ENCODE measurements at places on chromosomes 6 and 20.

GRCh38 chr6:82690283-82690682 is 326.7 kb downstream of the TPBG start:
- DNase-seq: no peak

DNA sequence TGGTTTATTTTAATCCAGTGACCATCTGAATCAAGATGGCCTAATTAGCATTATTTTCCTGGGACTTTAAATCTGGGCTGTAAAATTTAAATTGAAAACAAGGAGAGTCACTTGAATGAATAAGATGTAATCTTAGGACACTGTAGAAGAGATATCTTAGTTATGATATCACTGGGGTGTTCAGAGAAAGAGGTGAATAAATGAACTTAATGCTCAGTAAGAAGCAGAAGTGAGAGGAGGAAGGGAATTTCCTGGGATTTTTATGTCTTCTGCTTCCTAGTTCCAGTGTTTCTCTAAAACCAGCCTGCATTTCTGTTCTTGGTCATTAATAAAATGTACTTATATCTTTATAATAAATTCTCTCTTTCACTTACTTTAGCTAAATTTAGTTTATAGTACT is 136.8 kb upstream of the PTPRK start:
- DNase-seq: no peak

- no peak for DNase-seq
Observed at GRCh38 chr6:74534465-74535211, 671.2 kb downstream of the COL12A1 start.

DNA sequence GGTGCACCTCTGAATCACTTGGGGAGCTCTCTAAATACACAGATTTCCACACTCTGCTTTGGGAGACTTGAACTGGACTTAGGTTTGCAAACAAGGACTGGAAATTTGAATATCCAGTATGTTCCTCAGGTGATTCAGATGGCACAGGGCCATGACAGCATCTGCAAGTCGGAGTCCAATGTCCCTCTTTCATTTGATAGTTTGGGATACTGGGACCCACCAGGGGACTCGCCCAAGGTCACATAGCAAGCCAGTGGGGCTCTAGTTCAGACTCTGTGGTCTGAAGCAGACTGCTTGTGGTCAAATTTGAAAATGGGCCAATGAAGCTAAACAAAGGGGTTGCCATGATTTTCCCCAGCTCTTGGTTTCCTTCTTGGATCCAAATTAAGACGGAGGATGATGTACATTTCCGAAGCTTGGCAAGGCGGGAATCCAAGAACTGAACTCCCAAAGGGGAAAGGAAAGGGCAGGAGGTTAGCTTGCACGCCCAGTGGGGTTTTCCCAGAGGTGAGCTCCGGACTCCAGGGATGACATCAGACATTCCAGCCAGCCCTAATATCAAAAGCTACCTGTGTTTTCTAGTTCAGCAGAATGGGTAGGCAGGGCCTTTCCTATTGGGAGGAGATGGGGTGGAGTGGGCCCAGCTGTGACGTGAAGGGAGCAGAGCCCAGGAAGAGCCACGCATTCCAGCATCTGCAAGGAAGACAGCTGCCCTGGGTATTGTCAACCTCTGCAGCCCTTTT is 3.4 kb upstream of the SYS1 start:
- peak; percentile 21 for DNase-seq

DNA sequence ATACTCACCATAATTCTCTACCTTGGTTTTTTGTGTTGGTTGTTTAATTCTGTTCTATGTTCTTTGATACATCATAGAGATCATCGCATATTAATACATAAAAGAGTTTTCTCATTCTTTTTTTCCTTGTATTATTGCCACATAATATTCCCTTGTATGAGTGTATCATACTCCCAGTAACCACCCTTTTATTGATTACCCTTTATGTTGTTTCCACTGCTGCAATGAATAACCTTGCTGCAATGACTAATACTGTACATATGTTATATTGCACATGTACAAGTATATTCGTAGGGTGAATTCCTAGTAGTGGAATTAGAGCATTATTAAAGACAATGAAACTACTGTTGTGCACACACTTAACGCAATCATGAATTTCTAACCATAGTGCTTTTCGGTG is 9.1 kb upstream of the SF3B5 start:
- DNase-seq: no peak

DNA sequence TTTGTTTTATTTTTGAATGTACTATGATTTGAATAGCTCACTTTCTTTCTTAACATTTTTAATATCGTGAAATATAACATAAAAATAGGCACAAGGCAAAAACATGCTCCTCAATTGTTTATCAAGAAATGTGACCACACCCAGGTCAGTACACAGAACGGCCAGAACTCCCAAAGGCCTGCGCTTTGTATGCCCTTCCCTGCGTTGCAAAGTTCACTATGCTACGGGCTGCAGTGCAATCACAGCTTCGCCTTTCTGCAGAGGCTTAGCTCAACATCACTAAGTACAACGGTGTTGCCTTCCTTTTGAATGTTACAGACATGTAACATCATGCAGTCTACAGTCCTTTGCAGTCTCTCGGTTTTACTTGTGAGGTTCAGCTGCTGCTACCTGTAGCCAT is 333.4 kb downstream of the THBS2 start:
- DNase-seq: no peak

- DNase-seq: no peak
Observed at GRCh38 chr6:135093578-135093977, 39.0 kb upstream of the HBS1L start.

DNA sequence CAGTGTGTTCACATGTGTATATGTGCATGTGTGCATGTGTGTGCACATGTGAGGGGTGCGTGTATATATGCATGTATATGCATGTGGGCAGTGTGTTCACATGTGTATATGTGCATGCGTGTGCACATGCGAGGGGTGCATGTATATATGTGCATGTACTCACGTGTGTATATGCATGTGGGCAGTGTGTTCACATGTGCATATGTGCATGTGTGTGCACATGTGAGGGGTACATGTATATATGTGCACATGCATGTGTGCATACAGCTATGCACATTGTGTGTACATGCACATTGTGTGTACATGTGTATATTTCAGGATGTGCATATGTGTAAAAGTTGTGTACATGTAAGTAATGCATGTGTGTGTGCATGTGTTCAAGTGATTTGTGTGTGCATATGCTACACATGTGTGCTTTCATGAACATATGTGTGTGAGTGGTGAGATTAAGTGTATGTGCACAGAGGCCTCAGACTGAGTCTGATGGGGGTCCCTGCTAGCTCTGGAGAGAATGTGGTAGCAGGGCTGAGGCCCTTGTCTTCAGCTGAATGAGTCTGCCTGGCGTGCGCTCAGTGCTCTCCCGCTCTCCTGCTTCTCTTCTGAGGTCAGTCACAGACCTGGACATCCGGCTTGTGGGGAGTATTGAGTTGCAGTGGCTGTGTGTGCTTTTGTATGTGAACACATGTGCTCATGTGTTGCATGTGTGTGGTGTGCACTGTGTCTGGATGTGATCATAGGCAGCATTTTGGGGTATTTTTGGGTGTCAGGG is 19.9 kb upstream of the MYT1 start:
- DNase-seq: no peak

DNA sequence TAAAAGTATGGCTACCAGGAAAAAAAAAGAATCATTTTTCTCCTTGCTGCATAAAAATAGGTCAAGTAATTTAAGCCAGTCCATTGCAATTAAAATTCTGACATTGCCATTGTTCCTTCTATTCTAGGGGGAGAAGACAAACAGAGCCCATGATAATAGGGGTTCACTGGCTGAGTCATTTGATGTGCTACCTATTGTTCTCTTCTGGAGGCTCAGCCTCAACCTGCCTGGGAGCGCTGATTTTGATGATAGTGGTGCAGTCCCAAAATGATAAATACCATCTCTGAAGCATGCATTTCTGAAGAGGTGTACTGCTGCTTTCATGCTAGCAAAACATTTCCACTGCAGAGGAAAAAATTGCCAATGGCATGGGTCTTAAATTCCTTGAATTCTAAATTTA is 5.8 kb downstream of the CITED2 start:
- no peak for DNase-seq

GRCh38 chr6:146408583-146408982 is 135.1 kb upstream of the RAB32 start:
- DNase-seq: no peak

DNA sequence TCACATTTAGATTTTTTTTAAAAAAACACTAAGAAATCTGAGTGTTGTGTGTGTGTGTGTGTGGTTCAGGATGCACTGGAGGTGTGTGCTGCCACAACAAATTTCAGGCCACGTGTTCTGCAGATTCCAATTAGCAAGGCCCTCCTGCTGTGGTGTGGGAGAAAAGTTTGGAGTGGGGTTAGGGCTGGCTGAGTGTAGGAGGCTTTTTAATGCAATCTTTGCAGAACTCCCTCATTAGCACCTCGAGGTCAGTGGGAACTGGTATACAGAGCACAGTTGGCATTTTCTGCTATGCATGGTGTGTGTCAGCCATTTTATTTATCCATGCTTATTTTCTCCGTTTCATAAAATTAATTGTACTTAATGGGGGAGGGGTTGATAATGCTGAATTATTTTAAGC is 187.6 kb downstream of the SOX4 start:
- DNase-seq: no peak

- no peak for DNase-seq
Observed at GRCh38 chr6:84825461-84825860, 61.1 kb upstream of the TBX18 start.

GRCh38 chr20:41205313-41205712 is 68.0 kb downstream of the PLCG1 start:
- no peak for DNase-seq

- DNase-seq: no peak
Observed at GRCh38 chr6:117448732-117449485, 23.2 kb upstream of the ROS1 start.

DNA sequence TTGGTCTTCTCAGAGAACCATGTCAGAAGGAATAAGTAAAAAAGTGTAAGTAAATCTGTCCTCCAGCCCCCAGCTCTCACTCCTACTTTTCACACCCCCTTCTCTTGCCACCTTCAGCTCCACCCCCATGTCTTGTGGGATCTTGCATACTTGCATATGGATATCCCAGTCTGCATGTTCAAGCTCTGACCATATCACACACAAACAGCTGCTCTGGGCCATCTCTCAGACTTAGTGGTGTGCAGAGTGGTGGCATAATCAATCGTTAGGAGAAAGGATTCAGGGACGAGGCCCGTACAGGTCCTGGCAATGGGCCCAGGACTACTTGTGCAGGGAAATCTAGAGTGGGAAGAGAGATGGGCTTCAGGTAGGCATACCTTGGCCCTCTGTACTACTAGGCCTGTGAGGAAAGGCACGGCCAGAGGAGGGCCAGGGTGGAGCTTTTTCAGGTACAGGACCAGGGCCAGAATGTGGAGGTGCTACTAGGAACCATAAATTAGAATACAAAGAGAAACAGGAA is 112.0 kb upstream of the SGK1 start:
- DNase-seq: no peak

DNA sequence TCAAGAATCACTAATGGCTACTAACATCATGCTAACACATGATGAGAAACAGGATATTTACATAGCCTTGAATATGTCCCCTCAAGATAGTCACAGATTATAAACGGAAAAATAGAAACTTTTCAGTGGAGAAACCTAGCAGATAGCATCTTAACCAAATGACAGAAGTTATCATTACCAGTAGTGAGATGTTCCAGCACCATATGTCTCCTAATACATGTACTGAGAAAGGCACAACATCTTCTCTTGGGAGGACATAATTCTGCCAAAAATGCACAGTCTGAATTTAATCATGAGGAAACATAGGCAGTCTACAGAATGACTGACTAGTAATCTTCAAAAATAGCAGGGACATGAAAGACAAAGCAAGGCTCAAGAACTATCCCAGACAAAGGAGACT is 19.9 kb upstream of the PRIM2 start:
- DNase-seq: no peak

- no peak for DNase-seq
Observed at GRCh38 chr6:147507162-147508041, 1.1 kb upstream of the SAMD5 start.

DNA sequence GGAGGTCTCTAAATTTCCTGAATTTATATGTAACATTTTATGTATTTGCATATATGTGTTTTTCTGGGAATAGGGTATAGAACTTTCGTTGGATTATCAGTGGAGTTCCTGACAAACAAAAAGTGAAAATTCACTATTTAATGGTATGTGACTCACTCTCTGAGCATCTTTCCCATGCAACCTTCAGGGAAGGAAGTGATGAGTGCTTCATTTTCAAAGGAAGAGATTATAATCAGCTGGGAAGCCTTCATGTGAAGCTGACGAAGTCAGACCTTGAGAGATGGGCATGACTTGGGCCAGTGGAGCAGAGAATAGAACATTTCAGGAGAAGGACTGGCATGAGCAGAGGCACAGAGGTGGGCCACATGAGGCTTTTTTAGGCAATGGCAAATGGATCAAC is 72.7 kb downstream of the FAXC start:
- DNase-seq: no peak

GRCh38 chr6:5610640-5611039 is 349.3 kb downstream of the FARS2 start:
- DNase-seq: no peak

GRCh38 chr20:17634661-17635331 is 47.2 kb downstream of the RRBP1 start:
- no peak for DNase-seq

GRCh38 chr20:61934716-61935530 is 130.8 kb downstream of the TAF4 start:
- DNase-seq: no peak

DNA sequence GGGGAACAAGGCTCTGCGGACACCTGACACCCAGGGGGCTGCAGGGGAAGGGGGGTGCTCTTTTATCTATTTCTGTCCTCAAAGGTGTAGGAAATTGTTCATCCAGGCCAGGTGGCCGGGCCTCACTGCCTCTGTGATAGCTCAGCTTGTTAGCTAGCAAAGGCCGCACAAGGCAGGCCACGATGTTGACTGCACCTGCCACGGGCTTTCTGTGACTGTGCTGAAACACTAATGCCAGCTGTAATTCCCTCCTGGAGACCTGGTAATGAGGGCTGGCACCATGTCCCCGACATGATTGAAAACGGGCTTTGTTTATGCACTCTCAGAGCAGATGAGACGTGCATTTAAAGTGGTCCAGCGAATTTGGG is 61.4 kb upstream of the APCDD1L start:
- no peak for DNase-seq

All from omental fat pad (tissue), 4 donors.